ENCODE measurements at places on chromosomes 3 and 15.
A peak's percentile ranks its signal among the peaks of the same experiment; 100 is the strongest.

DNA sequence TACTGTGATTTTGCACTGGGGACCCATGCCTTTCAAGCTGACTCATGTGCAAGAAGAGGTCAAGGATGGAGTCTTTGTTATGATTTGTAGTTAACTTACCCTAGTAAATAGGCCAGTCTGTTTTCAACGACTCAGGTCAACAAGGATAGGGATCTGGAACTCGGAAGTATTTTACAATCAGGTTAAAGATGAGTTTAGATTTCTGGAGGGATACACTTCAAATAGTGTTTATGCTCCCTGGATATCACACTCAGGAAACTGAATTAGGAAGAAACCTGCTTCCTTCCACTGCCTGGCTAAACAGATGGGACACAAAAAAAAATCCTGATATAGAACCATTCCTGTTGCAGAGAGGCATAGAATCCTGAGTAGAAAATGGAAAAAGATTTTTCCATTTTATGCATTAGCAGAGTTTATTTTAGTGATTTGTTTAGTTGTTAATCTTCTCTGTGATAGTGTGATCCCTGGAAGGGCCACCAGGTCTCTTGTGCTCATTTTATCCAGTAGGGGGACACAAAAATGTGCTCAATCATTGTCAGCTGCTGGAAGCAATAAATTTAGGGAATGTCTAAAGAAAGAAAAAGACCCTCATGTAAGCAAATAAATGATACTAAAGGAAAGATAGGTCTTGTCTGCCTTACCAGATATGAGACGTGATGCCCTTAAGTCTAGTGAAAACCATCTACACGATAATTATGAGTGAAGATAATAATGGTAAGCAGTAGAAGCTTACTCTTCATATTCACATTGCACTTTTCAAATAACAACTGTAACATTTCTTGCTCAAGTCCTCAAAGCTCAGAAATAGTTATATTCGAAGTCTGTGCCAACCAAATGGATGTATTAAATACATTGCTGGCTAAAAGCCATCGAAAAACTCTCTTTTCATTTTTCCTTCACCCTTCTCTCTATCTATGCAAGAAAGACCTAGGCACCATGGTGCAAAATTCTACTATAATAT, 452.1 kb upstream of the KCNMB2 start:
- no peak for DNase-seq

DNA sequence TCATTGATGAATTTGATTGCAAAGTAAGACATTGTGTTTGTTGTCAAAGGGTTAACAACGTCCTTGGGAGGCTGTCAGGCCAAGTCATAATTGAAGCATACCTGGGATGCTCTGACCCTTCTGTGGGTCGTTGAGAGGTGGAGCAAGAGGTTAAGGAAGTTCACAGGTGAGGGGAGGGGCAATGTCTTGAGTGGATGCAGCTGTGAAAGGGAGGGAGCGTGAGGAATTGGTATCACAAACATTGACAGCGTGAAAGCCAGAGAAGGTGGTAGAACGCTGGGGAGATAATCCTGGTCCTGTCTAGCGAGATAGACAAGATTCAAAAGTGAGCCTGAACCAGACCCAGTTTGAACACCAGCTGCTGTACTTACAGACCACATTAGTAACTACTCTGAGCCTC, 79.4 kb downstream of the HES1 start:
- DNase-seq: no peak

DNA sequence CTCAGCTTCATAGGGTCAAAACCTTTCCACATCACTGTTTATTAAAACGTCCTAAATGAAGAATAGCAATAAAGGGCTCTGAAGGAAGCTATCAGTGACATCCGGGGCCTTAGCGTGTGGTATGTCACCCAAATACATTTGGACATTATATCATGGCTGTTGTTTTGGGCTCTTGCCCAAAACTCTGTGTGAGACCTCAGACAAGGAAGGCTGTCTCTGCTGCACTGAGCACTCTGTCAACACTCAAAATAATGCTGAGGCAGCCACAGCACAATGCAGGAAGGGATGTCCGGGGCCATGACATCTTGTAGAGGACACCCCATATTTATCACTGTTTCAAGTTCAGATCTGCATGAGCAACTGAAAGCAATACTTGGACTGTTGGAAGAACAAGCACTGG, 293.8 kb upstream of the WNT5A start:
- DNase-seq: no peak

DNA sequence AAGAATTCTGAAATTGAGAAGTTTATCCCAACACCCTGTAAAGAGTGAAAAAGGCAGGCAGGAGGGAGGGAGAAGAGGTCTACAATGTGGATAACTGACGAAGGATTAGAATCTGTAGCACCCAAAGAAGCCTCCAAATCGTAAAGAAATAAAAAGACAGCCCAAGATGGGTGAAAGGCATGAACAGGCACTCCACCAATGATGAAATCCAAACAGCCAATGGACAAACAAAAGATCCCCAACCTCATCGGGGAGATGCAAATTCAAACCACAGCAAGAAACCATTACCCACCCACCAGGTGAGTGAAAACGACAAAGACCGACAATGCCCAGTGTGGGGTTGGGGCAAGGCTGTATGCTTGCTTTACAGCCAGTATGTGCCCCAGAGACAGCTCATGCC, 85.6 kb downstream of the IQSEC1 start:
- no peak for DNase-seq

DNA sequence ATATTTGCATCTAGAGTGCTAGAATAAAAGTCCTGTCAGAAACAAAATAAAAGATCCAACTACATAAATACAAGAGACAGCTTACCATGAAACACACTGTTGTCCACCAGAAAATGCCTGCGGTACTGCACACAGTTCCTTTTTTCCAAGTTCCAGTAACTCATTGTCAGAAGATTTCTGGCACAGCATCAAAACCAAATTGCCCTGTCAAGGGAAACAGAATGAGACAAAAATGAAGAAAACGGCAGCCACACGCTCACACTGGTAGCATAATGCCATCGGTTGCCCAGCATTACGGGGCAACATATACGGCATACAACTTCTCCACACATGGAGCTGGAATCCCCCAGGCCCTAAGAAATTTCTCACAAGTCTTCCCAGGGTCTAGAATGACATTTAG, 40.8 kb downstream of the PLCH1 start:
- DNase-seq: no peak

GRCh38 chr3:166510382-166510781, 673.2 kb upstream of the BCHE start:
- no peak for DNase-seq

DNA sequence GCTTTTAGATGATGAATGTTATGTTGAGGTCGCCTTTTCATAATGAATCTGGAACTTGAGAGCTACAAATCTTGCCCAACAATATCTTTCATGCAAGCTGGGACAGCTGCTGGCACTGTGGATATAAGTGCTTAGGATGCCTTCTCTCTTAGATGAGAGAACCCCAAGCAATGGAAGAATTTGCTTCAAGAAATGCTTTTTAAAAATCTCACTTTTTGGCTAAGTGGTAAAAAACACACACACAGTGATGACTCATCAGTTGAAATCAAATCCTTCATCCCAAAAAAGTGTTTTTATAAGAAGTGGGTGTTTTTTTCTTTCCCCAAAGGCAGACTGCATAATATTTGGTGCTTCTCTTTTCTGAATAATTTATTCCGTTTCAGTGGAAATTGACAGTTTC, 38.4 kb upstream of the GALNT15 start:
- DNase-seq: no peak

DNA sequence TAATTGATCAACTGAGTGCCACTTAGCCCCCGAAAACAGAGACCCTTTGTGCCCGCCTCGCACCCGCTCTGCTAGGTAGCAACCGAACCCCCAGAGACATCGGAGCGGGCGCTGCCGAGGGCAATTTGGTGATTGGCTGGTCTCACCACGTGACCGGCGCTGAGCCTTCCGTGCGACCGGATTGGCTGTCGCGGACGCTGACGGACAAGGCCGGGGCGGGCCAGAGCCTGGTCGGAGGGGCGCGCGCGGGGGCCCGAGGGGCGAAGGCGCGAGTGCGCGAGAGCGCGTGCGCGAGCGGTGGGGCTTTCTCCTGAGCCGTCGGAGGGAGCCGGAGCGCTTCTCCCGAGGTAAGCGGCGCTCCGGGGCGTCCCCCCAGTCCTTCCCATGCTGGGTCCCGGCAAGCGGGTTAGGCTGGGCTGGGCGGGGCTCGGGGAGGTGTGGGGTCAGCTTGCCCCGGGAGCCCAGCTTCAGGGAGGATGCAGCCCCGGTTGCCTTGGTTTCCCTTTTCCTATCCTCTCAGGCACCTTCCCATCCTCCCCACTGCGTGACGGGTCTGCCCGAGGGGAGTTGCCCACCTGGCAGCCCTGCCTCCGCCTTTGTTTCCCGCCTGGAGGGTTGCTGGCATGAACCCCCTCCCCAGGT, at the start of gene TMEM108:
Gene TMEM108, plus strand, starts transcription at position 303 of the 642 bp plus-strand sequence.
- DNase-seq: peak; percentile 94

DNA sequence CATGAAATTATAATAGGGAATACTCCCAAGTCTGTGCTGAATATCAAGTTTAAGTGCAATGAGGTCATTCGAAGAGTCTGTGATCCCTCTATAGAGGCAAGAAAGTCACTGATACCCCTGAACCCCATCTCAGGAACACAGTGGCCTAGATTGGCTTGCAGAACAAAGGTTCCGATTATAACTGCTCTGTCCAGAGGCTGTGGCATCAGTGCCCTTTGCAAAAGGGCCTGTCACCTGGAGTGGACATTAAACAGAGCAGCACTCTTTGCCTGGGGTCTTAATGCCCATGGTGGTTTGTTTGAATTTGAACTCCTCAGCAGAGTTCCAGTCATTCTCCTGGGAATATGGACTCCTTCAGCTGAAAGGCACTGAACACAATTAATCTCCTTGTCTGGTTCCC, 93.9 kb upstream of the SLCO3A1 start:
- no peak for DNase-seq

DNA sequence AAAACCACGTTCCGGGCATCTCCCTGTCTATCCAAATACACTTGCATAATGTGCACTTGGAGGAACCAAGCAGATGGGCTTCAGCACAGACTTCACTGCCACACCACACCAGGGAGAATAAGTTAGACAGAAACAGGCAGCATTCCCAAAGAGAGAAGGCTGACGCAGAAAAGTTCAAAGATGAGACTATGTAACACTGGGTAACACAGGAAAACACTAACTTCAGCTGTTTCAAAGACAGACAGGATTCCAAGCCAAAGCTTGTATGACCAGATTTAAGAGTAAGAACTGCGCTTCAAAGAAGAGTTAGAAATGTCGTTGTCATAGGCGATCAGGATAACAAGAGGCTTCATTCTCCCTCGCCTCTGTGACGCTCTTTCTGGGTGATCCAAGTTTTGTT, 19.9 kb downstream of the SLC51A start:
- DNase-seq: no peak

GRCh38 chr15:35932531-35932930, 386.6 kb upstream of the DPH6 start:
- no peak for DNase-seq

DNA sequence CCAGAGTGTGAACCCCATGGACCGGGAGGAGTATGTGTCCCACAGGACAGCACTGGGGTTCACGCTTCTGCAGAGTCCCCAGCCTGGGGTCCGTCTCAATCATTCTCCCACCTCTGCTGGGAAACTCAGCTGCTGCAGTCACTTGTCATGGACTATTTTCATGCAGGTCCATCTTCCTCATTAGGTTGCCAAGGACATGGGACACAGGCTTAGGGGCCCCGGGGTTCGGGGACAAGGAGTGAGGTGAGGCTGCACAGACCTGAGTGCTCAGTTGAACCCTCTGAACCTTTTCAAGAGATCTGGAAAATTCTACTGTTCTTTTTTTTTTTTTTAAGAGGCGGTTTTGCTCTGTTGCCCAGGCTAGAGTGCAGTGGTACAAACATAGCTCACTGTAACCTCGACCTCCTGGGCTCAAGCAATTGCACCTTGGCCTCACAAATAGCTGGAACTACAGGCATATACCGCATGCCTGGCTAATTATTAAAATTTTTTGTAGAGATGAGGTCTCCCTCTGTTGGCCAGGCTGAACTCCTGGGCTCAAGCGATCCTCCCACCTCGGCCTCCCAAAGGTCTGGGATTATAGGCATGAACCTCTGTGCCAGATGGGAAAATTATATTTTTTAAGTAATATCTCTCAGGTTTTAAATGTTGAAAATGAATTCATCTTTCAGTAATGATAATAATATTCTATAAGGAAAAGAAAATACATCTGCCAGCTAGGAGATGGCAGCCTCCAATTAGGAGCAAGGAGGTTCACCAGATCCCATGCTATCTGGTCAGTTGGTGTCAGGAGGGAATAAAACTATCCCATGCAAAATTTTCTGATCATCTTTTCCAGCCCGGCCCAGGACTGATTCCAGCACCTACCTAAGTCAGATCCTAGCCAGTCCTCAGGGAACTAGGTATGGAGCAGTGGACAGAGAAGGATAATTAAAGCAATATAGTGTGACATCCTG, 45.2 kb downstream of the RPN1 start:
- DNase-seq: no peak

GRCh38 chr3:149879872-149880271, 66.9 kb downstream of the RNF13 start:
- peak; percentile 83 for DNase-seq

DNA sequence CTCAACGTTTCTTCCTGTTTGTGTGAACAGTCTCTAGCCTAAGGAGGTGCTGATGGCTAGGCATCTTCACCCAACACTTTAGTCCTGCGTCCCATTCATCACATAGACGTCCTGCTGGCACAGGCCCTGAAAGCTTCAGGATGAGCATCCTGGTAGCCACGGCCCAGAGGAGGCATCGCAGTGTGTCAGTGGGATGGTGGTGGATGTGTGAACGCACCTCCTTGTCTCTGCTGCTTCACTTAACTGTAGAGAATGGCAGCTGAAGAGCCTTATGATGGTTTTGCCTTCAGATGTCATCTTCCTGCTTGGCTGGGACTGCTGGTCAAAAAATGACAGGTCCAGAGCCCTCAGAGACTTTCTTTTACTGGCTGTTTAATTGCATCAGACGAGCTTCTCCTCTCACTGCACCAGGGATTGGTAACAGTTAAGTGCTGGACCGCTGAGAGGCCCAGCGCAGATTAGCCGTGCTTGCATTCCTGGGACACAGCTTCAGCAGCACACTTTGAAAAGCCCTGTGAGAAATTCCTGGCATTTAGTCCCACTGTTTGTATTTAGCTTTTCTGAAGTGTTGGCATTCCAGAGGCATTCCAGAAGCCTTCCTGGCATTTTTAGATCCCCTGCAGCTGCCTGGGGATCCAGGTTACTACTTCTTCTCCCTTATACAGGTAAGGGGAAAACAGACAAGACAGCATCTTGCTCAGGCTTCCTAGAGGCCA, 132.4 kb upstream of the PLXNA1 start:
- DNase-seq: no peak

DNA sequence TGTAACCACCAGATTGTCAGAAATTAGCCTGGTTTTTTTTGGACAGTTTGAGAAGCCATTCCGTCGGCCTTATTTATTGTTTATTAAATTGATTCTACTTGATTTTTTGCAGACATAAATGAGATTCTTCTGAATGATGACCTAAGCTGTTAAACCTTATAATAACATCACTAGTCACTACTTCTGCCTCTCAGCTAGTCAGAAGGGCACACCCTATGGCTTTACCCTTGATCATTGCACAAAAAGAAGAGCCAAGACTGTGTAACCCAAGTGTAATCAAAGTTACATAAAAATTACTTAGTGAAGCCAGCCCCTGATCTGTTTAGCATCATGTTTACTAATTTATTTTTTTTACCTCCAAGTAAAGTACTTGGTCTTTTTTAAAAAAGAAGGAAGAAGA, 64.3 kb downstream of the CHL1 start:
- DNase-seq: no peak
